Activated CD4-positive, alpha-beta memory T cell treated with anti-CD3 and anti-CD28 coated beads, Interleukin-2, amount 10 ng/mL, durations not matched to agents 7 days and 5 days (primary cell): ENCODE measurements at places on chromosomes 16 and 17. TPM values are rescaled to one million over a fixed set of nuclear protein-coding genes. Genes with fewer than 3 reads are reported as not detected.

Gene HGS
- total RNA-seq = 122 TPM

Gene HLF
- total RNA-seq = 2.8 TPM

Gene CLEC3A
- total RNA-seq = not detected

DNA sequence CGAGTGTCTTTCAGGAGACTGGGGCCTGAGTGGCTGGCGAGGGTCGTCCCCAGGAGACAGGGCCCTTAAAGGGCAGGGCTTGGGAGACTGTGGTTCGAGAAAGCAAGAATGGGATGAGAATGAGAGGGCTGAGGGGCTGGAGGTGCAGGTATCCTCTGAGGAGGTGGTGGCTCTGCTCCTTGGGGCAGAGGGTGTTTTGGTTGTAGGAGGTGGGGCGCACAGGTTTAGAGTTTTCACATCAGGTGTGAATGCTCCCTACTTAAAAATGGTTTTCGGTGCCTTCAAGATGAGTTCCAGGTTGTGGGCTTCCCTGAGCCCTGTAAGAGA lies 430 bp downstream of the BCAS3 start:
- no peak for DNase-seq

DNA sequence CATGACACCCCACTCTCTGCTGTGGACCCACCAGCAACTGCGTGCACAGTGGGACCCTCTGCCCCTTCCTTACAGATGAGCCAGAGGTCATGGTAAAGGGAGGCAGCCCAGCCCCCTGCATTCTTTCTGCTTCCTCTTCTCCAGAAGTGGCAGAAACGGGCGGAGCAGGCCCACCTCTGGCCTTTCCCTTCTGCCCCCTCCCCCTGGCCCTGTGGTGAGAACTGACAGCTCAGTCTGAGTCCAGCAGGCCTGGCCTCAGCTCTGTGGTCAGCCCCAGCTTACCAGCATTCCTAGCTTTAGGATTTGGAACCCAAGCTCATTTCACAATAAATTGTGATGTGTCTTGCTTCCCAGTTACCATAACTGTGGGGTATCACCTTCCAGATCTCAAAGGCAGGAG lies 4.8 kb upstream of the ANKRD11 start:
- DNase-seq = no peak

DNA sequence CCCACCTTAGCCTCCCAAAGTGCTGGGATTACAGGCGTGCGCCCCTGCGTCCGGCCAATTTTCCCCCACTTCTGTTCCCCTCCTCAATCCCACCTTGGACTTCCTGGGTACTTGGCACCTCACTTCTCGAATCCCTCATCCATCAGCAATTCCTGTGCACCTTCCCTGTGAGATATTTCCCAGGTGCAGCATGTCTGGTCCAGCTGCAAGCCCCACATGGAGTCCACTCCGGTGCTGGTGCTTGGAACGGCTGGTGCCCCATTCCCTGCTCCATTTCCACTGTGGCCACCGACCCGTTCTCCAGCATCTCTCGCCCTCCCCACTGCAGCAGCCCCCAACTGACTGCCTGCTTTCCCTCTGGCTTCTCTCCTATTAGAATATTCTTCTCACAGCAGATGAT lies 35.3 kb downstream of the NOL11 start:
- no peak for DNase-seq

GRCh38 chr16:20053336-20053735 lies 20.4 kb downstream of the GPR139 start:
- DNase-seq = no peak

DNA sequence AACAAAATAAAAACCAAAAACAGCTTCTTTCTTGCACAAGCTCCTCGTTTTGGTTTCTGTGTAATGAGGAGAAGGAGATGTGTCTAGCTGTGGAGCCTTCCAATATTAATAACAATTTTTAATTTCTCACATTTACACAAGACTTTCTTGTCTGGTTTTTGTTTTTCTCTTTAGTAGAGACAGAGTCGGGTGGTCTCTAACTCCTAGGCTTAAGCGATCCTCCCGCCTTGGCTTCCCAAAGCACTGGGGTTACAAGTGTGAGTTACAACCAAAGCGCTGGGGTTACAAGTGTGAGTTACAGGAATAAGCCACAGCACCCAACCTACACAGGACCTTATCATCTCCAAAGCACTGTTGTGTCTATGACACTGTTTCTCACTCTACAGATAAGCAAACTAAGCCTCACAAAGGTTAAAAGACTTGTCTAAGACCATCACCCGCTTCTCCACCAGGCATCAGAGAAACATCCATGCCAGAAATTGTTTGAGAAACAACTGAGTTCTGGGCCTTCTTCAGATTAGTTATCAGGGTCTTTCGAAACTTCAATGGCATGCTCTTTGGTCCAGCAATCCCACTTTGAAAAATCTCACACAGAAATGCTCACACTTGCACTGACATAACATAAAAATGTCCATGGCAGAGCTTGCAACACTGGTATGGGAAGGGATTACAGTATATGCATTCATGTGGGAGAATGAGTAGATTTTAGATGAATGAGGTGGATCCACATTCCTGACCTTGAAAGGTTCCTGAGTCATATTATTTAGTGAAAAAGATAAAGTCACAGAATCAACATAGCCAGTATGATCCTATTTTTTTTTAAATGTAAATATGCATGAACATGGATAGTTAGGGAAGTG lies 3.9 kb downstream of the ABAT start:
- no peak for DNase-seq

GRCh38 chr17:4304417-4305027 lies 40.7 kb upstream of the ANKFY1 start:
- peak; percentile 52 for DNase-seq

DNA sequence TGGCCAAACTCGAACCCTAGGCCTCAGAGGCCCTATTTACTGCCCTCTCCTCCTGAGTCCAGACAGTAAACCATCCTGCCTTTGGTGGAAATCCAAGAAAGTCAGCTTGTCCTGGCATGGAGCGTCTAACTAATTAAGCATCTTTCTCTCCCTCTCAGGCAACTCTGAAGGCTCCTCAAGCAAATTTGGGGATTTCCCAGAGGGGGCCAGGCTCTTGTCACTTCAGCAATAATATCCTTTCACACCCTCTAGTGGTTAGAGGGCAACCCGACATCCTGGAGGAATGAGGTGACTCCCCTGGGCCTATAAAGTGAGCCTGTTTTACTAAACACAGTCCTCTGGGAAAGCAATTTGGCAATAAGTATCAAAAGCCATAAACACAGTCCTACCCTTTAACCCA lies 60.4 kb downstream of the NOG start:
- DNase-seq = peak; percentile 41

DNA sequence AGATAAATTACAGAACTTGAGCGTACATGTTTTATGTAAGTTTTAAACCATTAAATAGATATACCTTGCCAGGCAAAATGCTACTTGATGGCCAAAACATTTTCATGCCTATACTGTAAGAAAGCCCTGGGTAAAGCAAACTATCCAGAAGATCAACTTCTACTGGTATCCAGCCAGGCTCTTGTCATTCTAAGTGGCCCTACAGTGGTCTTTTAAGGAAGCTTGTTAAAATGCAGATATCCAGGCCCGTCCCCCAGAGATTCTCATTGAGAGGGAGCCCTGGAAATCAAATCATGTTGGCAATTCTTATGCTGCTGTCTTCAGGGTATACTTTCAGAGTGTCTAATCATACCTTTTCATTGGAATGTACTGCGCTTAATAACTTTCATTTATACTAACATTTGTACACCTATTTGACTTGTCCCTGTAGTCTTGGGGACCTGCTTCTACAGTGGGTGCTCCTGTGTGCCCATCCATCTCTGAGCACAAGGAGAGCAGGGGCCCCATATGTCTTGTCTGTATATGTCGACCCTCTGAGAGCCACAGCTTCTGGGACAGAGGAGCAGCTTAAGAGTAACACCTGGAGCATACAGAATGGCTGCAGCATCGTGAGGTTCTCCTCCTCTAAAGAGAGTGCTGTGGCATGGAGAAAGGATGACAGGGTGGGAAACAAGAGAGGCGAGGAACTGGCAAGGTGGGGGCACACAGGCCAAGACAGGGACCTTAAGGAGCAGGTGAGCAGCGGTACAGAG lies 43.6 kb upstream of the ANKFY1 start:
- DNase-seq = no peak

GRCh38 chr16:27925612-27926011 lies 137.9 kb downstream of the GSG1L start:
- no peak for DNase-seq

DNA sequence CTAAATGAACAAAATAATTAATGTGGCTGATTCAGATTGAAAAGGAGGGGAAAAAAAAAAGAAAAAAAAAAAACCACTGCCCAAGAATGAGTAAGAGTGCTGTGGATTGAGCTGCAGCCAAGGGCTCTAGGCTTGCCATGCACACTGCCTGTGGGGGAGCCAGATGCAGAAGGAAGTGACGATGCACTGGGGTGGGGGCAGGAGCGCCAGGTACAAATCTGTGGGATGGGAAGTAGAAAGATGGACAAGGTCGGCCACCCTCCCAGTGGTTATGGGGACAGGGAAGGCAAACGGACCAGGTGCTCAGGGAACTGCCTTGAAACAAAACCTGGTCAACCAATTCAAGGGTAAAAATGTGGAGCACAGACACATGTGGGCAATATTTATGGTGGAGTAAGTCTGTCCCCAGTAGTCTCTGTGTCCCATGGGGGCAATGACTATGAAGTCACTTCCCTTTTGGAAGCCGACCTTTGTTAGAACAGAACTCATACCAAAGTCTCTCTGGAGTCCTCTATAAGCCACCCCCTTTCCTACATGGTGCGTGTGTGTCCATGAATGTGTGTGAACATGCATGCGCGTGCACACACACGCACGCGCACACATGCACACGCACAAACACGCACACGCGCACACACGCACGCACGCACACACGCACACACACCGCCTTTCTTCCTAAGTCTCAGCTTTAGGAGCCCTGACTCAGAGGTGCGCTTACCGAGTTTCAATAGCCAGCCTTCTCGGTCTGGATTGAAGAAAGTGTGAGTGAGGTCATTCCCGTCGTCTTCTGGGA lies 84.3 kb downstream of the CYTH1 start:
- no peak for DNase-seq

DNA sequence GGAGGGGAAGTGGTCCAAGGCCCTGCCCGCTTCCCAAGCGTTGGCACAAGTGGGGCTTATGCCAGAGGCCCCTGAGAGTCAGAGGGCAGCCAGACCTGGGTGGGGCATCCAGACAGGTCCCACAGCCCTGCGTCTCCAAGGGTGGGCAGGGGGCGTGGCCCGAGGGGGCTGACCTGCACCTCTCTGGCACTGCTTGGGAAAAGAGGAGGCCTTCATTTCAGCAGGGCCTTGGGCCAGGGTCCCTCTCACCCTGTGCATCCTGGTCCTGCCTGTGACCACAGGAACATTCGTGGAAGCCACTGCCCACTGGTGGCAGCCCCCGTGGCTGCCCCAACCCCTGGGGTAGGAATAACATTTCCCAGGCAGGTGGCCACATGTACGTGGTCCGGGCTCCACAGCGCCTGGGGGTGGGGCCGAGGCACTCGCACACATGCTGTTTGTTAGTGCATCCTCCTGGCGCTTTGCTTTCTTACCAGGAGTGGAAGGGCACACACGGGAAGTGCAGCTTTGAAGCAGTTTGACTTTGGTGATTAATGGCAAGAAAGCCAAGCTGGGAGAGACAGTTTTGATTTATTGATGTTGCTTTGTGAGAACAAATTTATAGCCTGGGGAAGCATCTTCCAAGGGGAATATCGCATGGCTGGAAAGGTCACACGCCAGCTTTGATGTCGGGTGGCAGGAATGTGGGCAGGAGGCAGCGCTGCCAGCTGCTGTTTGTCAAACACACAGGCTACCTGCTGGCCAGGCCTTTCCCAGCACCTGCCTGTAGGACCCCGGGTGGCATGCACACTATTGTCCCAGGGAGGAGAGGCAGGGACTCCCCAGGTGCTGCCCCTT lies 4.3 kb downstream of the CENPX start:
- DNase-seq = no peak

DNA sequence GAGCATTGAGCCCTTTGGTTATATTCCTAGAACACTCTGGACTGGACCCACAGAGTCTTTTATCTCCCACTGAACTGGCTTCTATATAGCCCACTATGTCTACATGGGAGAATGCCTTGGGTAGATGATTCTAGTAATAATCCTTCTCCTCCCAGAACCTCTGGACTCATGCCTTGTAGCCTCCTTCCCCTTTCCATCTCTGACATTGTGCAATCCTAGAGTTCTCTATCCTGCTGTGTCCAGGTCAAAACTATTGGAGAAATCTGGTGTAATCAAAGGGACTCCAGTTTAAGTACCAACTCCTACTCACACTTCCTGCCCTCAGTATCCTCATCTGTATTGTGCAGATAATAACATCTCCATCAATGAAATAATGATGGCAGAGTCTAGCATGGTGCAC lies 9.1 kb downstream of the RCVRN start:
- no peak for DNase-seq
